ENCODE measurements at places on chromosomes 5 and 9. TPM values are rescaled to one million over a fixed set of nuclear protein-coding genes. Genes with fewer than 3 reads are reported as not detected.

NTRK2 gene
- total RNA-seq, result 5.4 TPM

GAS1 gene
- 238 TPM for total RNA-seq

CBY3 gene
- total RNA-seq, result not detected

CDC42SE2 gene
- total RNA-seq, result 6.5 TPM

PCDHB14 gene
- 0.70 TPM for total RNA-seq
